ENCODE measurements at places on chromosomes 16 and 17.
A peak's percentile ranks its signal among the peaks of the same experiment; 100 is the strongest.

GRCh38 chr17:61410141-61411010 lies 10.7 kb downstream of the TBX2 start:
- DNase-seq: no peak

DNA sequence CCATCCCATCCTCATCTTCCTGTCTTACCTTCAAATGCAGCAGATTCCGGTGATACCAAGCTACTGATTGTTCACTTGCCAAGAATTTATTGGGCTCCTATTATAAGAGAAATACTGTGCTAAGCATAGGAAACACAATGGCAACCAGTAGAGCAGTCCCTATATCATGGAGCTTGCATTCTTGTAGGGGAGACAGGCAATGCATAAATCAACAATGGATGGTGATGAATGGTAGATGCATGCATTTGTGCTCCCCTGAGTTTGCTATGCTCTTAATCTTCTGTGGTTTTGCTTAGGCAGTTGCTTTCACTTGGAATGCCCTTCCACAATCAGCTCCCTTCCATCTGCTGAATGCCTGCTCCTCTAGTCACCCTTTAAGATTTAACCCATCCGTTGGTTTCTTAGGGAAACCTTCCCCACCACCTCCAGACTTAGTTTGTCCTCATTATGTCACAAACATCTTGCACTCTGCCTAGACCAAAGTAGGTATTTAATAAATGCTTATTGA lies 200.2 kb upstream of the TOX3 start:
- no peak for DNase-seq

- no peak for DNase-seq
Measured at GRCh38 chr17:63775420-63775819, 1.4 kb downstream of the DDX42 start.

DNA sequence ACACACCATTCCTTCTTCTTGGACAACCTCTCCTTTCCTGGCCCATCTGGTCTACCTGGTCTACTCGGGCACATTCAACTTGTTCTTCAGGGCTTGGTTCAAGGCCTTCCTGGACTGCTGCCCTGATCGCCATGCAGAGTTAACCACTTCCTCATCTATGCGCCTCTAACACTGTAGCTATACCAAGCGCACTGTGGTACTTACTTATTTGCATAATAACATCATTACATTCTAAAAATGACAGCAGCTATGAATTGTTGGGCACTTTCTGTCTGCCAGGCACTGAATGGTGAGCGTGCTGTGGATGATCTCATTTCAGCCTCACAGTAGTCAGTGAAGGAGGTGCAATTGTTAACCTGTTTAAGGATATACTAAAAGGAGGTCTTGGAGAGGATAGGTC lies 66.9 kb upstream of the SDK2 start:
- DNase-seq: no peak

DNA sequence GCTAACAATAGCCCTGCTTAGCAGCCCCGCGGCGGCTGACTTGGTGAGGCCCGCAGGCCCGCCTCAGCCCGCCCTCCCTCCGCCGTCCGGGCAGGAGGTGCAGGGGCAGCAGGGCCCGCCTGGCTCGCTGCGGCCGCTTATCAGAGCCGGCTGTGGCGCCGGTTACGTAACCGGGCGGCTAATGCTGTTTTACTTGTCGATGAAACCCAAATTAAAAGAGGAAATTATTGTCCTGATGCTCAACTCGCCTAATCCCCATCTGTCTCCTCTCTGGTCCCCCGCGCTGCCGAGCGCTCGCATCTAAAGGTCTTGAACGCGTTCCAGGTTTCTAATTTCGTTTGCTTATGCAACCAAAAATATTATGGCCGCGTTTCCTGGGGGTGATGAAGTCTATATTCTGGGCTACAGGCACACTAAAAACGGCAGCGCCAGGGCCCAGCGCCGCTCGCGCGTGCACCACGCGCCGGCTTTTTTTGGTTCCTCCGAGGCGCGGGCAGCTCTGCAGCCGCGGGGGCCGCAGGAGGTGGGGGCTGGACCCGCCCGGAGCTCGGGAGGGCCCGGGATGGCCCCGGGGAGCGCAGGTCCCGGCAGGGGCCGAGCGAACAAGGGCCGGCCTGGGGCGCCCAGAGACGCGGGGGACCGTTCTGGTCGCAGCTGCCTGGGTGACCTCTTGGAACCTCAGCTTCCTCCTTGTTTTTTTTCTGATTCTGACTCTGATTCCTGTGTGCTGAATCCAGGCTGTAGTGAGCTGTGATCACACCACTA lies 65.2 kb upstream of the TOB1 start:
- DNase-seq: peak; percentile 90

GRCh38 chr16:30367349-30368009 lies 2.8 kb downstream of the TBC1D10B start:
- DNase-seq: no peak

- no peak for DNase-seq
Measured at GRCh38 chr16:8736123-8736668, 61.2 kb downstream of the TMEM186 start.

GRCh38 chr17:51029142-51029541 lies 91.5 kb downstream of the SPAG9 start:
- no peak for DNase-seq

GRCh38 chr17:79045001-79045729 lies 21.2 kb downstream of the C1QTNF1 start:
- DNase-seq: no peak

Data from SHP77 (cell line).